ENCODE measurements at places on chromosomes 2 and 18. TPM values are rescaled to one million over a fixed set of nuclear protein-coding genes. Genes with fewer than 3 reads are reported as not detected.

- DNase-seq = no peak
Measured at GRCh38 chr2:5703166-5703565, 11.0 kb downstream of the SOX11 start.

GRCh38 chr2:126855606-126856005 is 43.1 kb upstream of the TEX51 start:
- DNase-seq = no peak

GRCh38 chr18:2274613-2275012 is 296.7 kb downstream of the METTL4 start:
- no peak for DNase-seq

DNA sequence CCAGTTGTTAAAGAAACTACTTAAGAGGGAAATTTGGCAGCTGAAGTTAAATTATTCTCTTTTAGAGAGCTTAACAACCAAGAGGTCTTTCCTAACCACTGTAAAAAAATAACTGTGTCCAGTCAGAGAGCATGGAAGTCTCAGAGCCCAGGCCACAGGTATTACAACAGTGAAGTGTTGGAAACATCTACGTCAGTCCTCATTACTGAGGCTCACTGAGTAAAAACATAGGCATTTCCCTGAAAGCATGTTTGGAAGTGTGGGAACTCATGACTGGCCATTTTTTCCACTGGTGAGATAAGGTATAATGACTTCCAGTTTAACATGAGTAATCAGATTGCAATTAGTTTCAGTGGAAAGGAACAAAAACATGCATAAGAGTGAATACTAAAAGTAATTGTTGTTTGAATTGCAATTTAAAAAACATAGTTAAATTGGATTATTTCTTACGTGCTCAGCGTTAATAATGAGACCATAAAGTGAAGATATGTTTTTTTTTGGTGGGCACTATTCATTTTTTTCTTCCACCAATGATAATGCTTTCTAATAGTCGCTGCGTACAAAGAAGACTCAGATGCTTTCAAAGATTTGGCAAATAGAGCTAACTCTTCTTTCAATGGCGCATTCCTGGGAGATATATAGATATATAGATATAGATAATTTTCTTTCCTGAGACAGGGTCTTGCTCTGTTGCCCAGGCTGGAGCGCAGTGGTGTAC is 60.8 kb downstream of the EFEMP1 start:
- no peak for DNase-seq

DNA sequence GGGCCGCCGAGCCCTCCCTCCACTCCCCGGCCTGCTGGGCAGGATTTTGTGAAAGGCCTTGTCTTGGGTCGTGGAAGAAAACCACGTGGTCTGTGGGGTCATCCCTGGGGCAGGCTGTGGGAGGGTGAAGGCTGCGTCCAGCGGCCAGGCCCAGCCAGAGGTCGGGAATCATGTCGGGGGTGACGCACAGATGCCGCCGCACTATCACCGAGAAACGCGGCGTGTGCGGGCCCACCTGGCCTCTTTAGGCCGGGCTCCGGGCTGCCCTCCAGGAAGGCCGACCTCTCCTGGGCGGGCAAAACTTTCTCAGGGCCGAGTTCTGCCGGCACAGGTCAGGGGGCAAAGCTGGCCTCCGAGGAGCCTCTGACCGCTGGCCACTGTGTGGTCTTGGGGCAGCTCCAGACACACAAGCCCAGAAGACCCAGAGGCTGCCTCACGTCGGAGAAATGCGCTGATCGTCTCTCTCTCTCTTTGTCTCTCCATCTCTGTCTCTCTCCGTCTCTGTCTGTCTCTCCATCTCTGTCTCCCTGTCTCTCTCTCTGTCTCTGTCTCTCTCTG is 28.4 kb downstream of the NFATC1 start:
- DNase-seq = no peak

LAMA1 gene
- total RNA-seq = 0.99 TPM

All from body of pancreas (tissue), 4 donors.